AG08396 (cell line): ENCODE measurements at places on chromosomes 5 and 9.

DNA sequence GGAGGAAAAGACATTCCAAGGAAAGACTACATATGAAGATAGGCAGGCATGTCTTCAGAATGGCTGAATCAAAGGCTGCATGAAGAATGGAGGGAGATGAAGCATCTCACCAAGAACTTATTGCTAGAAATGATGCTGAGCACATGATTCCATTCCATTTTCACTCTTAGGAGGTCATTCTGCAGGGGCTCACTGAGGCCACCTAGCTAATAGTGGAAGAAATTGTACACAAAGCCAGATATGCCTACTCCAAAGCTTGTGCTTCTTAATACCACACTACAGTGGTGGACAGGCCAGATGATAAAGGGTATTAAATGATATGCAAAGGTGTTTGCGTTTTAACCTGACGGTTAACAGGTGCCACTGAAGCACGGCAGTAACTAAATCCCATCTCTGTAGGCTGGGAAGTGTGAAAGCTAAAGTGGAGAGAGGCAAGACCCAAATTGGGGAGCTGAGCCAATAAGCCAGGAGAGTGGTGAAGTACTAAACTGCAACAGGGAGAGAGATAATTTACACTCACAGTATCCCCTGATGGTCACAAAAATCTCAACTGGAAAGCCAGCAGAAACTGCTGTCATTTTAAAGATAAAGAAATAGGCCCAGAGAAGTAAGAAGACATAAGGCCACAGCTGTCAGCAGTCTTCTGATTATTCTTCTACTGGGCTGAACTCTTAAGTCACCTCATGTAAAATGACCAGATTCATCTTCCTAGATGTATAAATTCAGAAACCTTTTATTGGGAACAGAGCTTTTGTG lies 14.6 kb downstream of the NDUFA8 start:
- no peak for DNase-seq

GRCh38 chr5:62271370-62271769 lies 34.6 kb upstream of the KIF2A start:
- no peak for DNase-seq

- DNase-seq: no peak
Observed at GRCh38 chr5:157197086-157197485, 16.4 kb downstream of the ITK start.

DNA sequence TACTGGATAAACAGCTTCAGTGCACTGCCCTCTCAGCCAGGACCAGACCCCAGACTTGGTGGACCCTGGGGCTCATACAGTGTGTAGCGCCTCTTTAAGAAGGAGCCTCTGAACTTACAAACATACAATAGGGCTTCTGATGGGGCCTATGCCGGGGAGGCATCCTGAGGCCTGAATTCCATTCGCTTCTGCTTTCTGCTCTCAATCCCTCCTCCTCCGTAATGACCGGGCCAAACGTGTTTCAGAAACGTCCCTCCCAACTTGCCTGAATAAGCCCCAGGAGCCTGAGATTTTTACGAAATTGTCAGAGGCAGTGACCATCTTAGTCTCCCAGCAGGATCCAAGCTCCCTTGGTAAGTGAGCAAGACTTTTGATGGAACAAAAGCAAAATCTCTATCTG lies 128.1 kb upstream of the BOD1 start:
- DNase-seq: no peak

- peak; percentile 93 for DNase-seq
Observed at GRCh38 chr9:93133681-93134014, 403 bp downstream of the NINJ1 start.
